ENCODE measurements at places on chromosomes 6 and 20. TPM values are rescaled to one million over a fixed set of nuclear protein-coding genes. Genes with fewer than 3 reads are reported as not detected.

GRCh38 chr6:49995278-49995677 is 25.9 kb upstream of the DEFB113 start:
- no peak for DNase-seq

DNA sequence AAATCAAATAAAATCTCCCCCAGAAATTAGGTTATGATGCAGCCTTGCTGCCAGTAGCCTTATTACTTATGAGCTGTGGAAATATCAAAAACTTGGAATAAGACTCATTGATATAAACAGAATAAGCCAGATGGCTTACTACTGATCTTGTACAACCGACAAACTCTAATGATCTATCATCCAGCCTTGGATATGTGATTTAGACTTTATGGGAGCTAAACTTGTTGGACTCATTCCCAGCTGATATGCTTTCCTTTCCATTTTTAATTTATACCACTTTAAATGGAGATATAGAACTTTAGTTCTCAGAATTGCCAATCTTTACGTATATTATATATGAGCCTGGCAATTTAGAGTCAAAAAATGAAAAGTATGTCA is 5.0 kb downstream of the UST start:
- no peak for DNase-seq

The DOK5 gene
- not detected for total RNA-seq

DNA sequence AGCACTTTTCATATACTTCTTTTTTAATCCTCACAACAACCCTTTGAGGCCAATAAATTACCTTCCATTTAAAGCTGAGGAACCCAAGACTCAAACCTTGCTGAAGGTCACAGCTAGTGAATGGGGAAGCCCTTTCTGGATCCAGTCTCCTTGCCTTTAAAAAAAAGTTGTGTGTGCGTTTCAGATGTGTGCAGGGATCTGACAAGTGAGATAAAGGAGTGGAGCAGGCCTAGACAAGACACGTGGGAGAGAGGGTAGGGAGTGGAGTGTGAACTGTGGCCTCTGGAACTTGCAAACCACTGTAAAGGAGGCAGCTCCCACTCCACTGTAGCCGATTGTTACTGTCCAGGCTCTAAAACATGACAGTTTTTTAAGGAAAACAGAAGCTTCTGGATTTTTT is 1.9 kb downstream of the KLHL32 start:
- no peak for DNase-seq

The ULBP1 gene
- not detected for total RNA-seq

GRCh38 chr6:139219746-139220145 is 72.1 kb downstream of the TXLNB start:
- no peak for DNase-seq

The LAMP5 gene
- 0.32 TPM for total RNA-seq

The ADAM33 gene
- 6.7 TPM for total RNA-seq

DNA sequence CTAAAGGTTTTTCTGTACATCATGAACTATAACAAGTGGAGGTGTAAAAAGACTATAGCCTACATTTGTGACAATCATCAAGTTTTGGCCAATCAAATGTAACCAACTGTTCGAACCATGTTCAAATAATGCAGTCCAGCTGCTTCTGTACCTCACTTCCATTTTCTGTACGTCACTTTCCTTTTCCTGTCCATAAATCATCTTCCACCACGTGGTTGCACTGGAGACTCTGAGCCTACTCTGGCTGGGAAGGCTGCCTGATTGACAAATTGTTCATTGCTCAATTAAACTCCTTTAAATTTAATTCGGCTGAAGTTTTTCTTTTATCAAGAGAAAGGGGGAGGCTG is 270.4 kb upstream of the JARID2 start:
- no peak for DNase-seq

- peak; percentile 71 for DNase-seq
Measured at GRCh38 chr20:62616728-62617621, 25.3 kb upstream of the SLCO4A1 start.

GRCh38 chr20:46220455-46221207 is 87.7 kb downstream of the CDH22 start:
- no peak for DNase-seq
